ENCODE measurements at places on chromosomes 13 and 19.

DNA sequence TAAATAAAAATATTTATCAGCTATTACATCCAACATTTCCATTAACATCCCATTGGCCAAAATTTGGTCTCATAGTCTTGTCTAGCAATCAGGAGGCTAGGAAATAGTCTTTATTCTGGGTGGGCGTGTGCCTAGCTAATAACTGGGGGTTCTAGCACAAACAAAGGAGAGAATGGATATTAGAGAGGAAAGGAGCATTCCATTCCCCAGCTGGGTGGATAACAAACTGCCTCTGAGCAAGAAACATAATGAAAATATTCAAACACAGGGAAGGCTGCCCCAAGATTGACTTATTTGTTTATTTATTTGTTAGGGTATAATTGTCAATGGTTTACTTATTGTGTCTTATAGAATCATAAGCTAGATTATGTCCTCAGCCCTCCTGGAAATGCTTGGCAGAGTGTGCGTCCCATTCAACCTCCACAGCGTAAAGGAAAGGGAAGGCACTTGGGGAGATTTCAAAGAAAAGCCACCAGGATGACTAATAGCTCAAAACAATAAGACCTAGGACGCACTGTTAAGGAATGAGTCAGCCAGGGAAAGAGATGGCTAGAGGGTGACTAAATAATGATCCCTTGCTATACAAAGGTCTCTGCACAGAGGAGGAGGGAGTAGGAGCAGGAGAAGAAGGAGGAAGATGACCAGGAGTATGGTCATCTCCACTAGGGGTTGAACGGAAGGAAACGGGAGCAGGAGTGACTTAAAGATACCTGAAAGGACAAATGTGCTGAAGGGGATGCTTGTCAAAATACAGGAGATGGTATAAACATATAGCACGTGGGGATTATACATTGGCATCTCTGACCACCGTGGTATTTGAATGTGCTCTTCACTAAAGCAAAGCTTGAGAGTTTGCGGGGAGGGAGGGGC, 23.5 kb upstream of the USP12 start:
- no peak for DNase-seq

DNA sequence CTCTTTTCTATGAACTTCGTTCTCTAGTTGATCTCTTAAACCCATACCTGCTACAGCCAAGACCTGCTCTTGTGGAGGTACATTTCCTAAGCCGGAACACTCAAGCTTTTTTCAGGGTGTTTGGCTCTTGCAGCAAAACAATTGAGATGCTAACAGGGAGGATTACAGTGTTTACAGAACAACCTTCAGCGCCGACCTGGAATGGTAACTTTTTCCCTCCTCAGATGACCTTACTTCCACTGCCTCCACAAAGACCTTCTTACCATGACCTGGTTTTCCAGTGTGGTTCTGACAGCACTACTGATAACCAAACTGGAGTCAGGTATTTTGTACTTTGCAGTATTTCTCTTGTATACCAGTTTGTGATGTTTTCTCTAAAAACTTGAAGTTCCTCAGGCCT, 506 bp downstream of the KCNRG start:
- no peak for DNase-seq

- peak; percentile 83 for DNase-seq
These were observed 16.6 kb upstream of the LRP3 start for GRCh38 chr19:33177417-33177979.

DNA sequence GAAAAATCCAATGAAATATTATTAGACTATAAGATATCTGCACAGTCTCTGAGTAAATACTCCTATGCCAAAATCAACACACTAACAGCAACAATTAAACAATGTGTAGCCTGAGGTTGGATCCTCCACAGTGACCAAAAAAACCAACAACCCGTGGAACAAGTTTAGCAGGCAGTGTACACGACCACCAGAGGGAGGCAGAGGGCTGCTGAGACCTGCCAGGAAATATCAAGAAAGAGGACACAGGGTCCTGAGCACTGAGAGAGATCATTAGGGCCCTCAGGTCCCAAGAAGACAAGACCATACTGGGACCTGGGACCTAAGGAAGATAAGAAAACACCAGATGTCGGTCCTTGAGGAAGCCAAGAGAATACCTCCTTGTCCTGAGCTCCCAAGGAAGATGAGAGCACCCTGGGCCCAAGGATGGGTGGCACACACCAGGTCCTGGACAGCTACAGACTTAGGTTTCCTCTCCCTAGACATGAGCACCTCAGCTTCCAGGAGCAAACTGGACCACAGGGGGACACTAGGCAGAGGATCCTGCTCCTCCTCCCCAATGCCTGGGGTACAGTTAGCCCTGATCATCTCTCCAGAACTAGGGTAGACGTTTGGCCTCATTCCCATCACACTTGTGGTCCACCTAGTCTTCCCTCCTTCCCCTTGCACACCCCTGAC, 822 bp upstream of the ZNF274 start:
- DNase-seq, result peak; percentile 84

DNA sequence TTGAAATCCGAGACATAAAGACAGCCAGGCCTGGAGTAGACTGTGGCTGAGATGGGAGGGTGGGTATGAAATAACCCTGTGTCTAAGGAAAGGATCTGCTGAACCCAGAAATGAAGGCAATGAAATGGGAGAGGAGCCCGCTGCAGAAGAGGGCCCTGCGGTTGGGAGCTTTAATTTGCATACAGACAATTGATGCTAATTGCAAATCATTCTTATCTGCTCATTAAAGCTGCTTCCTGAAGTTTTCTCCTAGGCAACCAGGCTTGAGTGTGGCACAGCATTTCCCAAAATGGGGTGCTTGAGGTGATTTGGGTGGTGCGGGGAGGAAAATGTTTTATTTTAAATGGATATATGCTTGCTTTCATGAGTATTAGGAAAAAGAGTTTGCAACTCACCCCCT, 55.4 kb downstream of the DPF1 start:
- DNase-seq, result no peak

Measured in KG1 (cell line).